ENCODE measurements at places on chromosomes 16 and 17.

- DNase-seq = peak; percentile 85
Observed at GRCh38 chr17:50210240-50211225, 9.1 kb upstream of the COL1A1 start.

GRCh38 chr17:57486882-57487301 is 230.6 kb downstream of the MSI2 start:
- DNase-seq = no peak

DNA sequence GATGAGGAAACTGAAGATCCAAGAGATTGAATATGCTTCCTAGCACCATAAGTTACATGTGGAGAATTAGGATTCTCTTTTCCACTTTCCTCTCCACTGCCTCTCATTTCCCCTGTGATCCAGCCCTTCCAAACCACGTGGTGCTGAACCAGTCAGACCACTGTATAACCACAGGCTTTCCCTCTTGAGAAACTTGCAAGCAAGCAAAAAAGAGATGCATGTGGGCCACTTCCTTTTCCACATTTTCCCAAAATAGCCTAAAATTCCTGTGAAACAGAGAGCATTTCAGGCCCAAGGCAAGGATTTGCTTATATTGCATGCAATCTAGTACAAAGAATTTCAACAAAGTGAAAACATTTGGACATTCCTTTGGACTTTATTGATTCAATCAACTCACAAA is 59.3 kb upstream of the KSR1 start:
- no peak for DNase-seq

- DNase-seq = peak; percentile 31
Observed at GRCh38 chr17:27635275-27635823, 4.4 kb downstream of the LGALS9 start.

DNA sequence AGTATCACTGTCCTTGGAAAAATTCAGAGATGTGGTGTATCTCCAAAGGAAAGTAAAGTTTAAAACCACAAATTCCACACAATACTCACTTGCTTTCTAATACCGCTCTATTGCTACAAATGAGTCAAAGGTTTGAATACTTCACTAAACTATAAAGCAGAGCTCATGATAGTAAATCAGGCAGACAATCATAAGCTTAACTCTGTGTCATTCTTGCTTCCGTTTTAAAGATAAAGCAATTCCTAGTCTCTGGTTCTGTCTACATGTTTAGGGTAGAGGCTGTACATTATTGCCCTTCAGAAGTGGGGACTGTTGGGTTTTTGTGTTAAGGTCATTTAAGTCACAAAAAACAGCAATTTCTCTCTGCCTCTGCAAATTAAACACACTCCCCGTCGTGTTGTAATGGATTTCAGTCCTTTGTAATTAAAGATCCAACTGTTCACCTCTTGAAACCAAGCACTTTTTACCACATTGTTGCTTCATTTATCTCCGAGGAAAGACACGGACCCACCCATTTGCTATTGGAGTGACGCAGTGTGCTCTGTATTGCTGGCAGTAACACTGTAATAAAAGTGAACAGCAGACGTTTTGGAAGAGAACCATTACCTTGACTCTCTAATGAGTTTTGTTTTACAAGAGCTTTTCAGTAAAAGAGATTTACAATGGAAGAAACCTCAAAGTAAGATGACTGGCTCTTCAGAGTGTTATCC is 83.1 kb upstream of the CNTNAP4 start:
- DNase-seq = no peak

- DNase-seq = peak; percentile 47
Observed at GRCh38 chr17:79008666-79009387, 737 bp downstream of the CANT1 start.

DNA sequence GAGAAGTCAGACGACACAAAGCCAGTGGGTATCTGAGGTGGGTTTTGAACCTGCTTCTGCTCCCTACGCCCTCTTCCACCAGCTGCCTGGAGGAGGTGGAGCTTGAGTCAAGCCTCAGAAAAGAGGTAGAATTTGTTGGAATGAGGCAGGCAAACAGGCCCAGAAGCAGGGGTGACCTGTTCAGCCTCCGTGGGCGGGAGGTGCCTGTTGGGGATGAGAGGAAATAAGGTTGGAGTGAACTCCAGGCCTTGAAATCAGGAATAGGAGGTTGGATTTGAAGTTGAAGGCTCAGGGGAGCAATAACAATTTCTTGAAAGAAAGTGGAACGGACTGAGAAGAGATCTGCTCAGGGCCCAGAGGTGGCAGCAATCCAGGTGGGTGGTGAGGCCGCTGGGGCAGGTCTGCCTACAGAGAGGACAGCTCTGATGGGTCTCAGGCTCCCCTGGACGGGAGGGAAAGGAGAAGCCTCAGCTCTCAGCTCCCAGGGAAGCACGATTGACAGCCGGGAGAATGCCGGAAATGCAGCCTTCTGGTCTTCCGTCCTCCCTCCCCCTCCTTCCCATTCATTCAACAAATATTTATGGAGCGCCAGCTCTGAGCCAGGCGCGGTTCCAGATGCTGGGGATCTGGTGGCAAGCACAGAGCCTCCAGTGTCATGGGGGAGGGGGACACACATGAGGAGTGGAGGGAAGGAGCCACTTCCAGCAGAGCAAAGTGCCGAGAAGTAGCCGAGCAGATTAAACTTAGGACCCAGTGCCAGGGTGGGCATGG is 61.9 kb upstream of the CIBAR2 start:
- peak; percentile 85 for DNase-seq

GRCh38 chr17:20944014-20944865 is 98.6 kb downstream of the USP22 start:
- DNase-seq = no peak

GRCh38 chr17:33927732-33928133 is 327.4 kb upstream of the CCL2 start:
- no peak for DNase-seq

GRCh38 chr17:40958086-40958953 is 8.4 kb downstream of the KRT39 start:
- DNase-seq = no peak

- no peak for DNase-seq
Observed at GRCh38 chr17:32341141-32341856, 674 bp downstream of the C17orf75 start.

- peak; percentile 85 for DNase-seq
Observed at GRCh38 chr16:21083729-21084268, 66.8 kb downstream of the DNAH3 start.

DNA sequence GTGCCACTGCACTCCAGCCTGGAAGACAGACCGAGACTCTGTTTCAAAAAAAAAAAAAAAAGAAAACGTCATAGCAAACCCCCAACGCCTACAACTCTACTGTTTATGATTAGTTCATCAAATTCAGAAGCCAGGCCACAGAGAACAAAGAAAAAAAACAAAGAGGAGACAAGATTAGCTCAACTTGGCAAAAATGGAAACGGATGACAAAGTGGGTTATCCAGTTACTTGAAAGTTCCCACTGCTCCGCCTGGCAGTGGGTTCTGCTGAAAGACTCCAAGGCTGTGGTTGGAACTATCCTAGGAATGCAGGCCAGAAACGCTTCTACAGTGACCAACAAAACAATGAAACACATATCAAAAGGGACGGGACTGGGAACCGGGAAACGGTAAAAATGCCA is 53.1 kb downstream of the MRM3 start:
- DNase-seq = no peak

DNA sequence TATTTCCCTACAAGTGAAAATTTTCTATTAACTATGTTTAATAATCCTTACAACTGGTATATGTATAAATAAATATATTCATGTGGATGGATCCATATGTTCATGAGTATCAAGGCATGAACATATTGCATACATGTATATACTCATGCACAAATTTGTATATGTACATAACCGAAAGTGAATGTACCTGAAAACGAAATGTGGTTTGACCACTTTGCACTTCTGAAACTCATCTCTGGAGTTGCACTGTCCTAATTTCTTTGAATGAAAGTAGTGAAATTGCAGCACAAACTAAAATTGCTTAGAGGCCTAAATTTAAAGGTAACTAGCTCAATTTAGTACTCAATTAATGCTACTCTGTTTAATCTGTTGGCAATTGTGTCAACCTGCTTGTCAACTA is 27.4 kb upstream of the GNAO1 start:
- DNase-seq = no peak

- DNase-seq = no peak
Observed at GRCh38 chr17:70780031-70780430, 610.7 kb downstream of the KCNJ2 start.

GRCh38 chr16:56222474-56222997 is 31.2 kb downstream of the GNAO1 start:
- no peak for DNase-seq

GRCh38 chr17:67753026-67753425 is 35.3 kb downstream of the NOL11 start:
- no peak for DNase-seq

DNA sequence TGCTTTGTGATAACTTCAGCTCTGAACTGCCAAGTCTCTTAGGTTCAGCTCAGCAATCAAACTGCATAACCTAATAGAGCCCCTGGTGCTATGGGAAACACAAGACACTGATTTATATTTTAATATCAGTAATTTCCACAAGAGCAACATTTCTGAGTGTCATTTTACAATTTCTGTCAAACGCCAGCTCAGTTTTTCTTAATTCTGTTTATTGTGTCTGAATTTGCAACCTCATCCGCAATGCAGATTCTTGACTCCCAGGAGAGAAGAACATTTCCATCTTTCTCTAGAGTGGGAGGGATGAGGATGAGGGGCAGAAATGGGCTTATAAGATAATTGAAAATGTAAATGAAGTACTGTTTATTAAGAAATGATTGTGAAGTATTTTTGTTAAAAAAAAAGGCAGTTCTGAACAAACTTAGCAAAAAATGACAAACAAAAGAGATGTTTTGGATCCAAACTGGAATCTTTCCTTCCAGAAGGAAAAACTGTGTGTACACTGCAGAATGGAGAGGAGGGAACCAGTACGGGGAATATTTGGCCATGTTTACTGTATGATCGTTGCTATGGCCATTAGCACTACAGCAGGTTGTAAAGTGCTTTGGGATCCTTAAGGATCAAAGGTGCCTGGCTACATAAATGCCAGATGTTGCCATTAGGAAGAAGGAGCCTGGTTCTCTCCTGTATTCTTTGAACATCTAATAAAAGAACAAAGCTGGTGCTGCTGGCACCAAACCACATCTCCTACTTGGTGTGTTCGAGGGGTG is 7.4 kb upstream of the PMFBP1 start:
- DNase-seq = no peak

- no peak for DNase-seq
Observed at GRCh38 chr16:3797473-3797872, 80.1 kb upstream of the TRAP1 start.

DNA sequence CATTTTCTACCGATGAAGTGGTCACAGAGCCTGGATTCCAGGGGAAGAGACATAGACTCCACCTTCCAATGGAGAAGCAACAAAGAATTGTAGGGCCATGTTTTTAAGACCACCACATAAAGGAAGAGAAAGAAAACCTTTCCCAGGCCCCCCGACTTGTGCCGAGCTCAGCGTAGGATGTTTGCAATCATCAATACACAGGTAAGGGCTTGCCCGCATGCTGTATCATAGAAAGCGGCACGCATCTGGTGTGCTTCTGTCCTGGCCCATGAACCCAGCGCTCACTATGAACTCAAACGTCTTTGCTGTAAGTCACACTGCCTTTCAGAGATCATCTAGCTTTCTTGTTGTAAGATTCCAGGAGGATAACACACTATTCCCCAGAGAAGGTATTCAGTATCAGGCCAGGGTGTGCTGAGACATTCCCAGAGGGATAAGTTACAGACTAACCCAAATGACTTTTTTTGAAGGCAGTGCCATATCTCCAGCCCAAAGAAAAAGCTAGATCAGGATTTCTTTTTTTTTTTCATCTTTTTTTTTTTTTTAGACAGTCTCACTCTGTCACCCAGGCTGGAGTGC is 79.5 kb upstream of the RPL38 start:
- no peak for DNase-seq

GRCh38 chr17:78022425-78022824 is 63.9 kb downstream of the TNRC6C start:
- no peak for DNase-seq

GRCh38 chr17:8572764-8573163 is 57.8 kb downstream of the MYH10 start:
- DNase-seq = no peak

DNA sequence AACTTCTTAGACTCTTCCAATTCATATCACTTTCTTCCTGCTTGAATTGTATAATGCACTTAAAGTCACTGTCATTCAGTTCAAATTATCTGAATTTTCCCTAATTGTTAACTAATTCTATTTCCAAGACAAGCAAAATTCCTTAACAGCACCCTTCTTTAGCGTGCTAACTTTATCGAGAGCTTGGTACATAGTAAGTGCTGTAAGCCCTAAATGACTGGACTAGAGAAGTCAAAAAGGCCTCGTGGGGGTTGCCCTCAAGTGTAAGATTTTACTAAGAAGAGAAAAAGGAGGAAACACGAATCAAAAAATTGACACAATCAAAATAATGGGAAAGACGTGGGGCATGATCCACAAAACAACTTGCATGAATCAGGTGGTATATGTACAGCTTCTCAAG is 11.3 kb downstream of the KANSL1 start:
- no peak for DNase-seq

- no peak for DNase-seq
Observed at GRCh38 chr17:50319306-50320004, 26.5 kb upstream of the XYLT2 start.

DNA sequence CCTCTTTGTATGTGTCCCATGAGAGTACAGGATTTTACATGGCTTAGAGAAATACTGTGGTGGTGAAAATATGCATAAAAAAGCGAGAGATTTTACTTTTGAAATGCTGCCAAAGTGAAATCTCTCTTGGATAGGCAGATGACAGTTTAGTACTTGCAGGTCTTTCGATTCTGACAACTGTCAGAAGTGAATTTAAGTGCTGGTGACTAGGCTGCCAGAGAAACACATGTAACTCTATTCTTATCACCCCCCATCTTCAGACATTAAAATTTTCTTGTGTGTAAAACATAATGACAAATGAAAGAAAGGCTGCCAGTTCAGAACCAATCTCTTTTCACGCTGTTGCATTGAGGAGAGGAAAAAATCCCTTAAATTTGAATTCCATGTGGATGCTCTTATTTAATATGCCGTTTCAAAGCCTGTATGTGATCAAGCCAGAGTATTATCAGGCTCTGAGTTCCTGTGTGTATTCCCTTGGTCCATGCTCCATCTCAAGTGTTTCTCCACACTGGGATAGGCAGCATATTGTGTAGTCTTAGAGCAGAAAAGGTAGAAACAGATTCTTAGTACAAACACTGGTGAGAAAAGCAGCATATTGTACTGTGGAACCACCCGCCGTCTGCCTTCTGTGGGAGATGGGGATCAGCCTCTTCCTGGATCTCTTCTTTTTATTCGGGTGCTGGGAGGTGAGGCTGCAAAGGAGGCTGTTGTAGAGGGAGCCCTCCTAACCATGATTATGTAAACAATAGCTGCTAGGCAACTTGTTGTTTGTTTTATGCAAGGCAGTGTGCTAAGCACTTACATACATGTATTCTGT is 291.3 kb downstream of the WWOX start:
- DNase-seq = no peak

DNA sequence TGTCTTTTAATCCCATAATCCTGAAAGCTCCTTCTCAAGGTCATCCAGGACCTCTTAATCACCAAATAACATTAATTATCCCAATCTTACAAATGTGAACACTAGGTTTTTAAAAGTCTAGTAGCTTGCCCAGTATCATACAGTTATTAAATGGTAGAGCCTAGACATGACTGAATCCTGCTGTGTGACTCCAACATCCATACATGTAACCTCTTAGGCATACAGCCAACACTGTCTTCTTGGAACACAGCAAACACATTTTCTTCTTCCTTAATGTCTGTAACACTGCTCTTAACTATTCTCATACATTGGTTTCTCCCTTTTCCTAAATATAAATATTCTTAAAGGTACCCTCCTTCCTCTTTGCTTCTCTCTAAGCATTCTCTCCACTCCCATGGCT is 13.7 kb downstream of the BRIP1 start:
- no peak for DNase-seq
